Frontal cortex (tissue), 4 donors: ENCODE measurements at places on chromosomes 12 and 14. TPM values are rescaled to one million over a fixed set of nuclear protein-coding genes. Genes with fewer than 3 reads are reported as not detected.

PRH2 gene
- total RNA-seq, result not detected

ARHGAP9 gene
- total RNA-seq, result 1.2 TPM

POU6F1 gene
- 9.0 TPM for total RNA-seq

DLK1 gene
- total RNA-seq, result not detected

SLC25A47 gene
- total RNA-seq, result not detected

GDF3 gene
- not detected for total RNA-seq

CLEC2D gene
- total RNA-seq, result 15.5 TPM

TAS2R31 gene
- 7.3 TPM for total RNA-seq

VIPAS39 gene
- 35.5 TPM for total RNA-seq

WNT1 gene
- total RNA-seq, result not detected

ANKRD33 gene
- total RNA-seq, result not detected

NUAK1 gene
- total RNA-seq, result 54.6 TPM

RND1 gene
- total RNA-seq, result 24.9 TPM

AGAP2 gene
- total RNA-seq, result 25.7 TPM

FSCB gene
- total RNA-seq, result not detected

GRCh38 chr14:68322940-68323620 lies 469.8 kb downstream of the ZFP36L1 start:
- no peak for DNase-seq

- no peak for DNase-seq
These were observed 686.2 kb upstream of the TBX3 start for GRCh38 chr12:115370207-115370606.

- no peak for DNase-seq
These were observed 119.2 kb upstream of the EVL start for GRCh38 chr14:99945732-99946651.

DNA sequence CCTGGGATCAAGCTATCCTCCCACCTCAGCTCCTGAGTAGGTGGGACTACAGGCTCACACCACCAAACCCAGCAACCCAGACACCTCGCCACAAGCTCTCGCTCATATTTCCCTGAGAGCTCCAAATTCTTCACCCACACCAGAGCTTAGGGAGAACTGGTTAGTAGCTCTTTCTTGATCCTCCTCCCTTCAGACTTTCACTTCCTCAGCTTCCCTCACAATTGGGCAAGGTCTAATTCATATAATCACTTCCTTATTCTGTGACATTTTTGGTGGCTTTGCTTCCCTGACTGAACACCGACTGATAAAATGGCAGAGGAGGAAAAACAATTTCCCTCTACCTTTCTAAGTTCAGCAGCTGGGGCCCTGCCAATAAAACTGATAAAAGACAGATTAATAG lies 88.5 kb downstream of the GXYLT1 start:
- DNase-seq, result no peak

GRCh38 chr14:68771631-68772030 lies 21.2 kb downstream of the ZFP36L1 start:
- no peak for DNase-seq

- no peak for DNase-seq
These were observed 23.0 kb downstream of the DIO3 start for GRCh38 chr14:101584055-101584859.

- DNase-seq, result no peak
These were observed 27.9 kb downstream of the CAPS2 start for GRCh38 chr12:75302225-75302624.

DNA sequence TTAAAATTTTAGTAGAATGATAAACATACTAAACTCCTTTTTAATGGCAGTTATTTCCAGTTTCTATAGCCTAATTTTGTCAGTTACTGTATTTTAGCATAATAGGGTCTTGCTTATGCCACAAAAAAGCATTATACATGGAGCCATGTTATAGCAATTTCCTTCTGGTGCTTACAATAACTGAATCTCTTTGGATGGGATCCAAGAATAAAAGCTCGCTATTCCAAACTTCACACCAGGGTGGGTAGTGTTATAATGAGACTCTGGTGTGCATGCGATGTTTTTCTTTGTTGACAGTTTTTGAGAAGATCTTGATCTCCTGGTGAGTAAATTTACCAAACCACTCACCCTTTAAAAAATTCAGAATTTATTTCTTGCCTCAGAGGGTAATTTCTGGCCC lies 90.4 kb upstream of the CCDC91 start:
- DNase-seq, result no peak

- no peak for DNase-seq
These were observed 581.7 kb downstream of the DIO2 start for GRCh38 chr14:79629411-79630287.

GRCh38 chr12:40063414-40063813 lies 42.5 kb downstream of the SLC2A13 start:
- DNase-seq, result peak; percentile 4

- no peak for DNase-seq
These were observed 505.9 kb downstream of the FLRT2 start for GRCh38 chr14:86035882-86036281.

DNA sequence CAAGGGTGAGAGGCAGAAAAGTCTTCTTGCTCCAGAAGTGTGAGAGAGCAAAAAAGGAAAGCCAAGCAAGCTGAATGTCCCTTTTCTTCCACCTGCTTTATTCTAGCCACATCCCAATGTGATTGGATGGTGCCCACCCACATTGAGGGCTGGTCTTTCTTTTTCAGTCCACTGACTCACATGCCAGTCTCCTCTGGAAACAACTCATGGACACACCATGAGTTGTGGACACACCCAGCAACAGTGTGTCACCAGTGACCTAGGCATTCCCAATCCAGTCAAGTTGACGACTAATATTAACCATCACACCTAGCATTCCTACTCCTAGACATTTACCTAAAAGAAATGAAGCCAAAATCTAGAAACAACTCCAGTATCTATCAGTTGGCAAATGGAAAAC lies 7.2 kb upstream of the DICER1 start:
- DNase-seq, result no peak

DNA sequence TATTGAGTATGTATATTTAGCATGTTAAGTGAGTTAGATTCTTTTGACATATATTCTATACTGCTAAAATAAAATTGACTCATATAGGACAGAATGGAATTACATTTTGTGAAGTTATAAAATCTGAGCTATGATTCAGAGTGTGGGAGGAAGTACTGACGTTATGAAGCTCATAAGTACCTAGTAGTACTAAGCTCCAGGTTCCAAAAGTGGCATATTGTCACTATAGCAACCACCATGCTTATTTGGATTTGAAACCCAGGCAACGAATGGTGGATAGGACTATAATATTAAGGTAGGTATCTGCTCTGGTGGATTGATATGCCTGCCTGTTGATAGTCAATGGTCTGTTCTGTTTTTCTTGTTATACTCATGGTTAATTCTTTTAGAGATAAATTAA lies 2.2 kb upstream of the FBXO33 start:
- DNase-seq, result no peak

GRCh38 chr14:98606041-98606640 lies 665.9 kb downstream of the BCL11B start:
- DNase-seq, result no peak

GRCh38 chr12:131133994-131134393 lies 180.3 kb downstream of the ADGRD1 start:
- no peak for DNase-seq

- no peak for DNase-seq
These were observed 8.1 kb downstream of the LETMD1 start for GRCh38 chr12:51056242-51056641.

GRCh38 chr14:99136401-99136800 lies 135.6 kb downstream of the BCL11B start:
- DNase-seq, result no peak

GRCh38 chr12:26122061-26122680 lies 2.7 kb downstream of the BHLHE41 start:
- DNase-seq, result no peak

- DNase-seq, result no peak
These were observed 14.7 kb downstream of the RTL1 start for GRCh38 chr14:100888789-100889315.

GRCh38 chr12:109115758-109116610 lies at the start of gene ACACB:
ACACB (plus strand) TSS chr12:109116587; CDS start chr12:109139406, 22,819 bp downstream.
- no peak for DNase-seq

DNA sequence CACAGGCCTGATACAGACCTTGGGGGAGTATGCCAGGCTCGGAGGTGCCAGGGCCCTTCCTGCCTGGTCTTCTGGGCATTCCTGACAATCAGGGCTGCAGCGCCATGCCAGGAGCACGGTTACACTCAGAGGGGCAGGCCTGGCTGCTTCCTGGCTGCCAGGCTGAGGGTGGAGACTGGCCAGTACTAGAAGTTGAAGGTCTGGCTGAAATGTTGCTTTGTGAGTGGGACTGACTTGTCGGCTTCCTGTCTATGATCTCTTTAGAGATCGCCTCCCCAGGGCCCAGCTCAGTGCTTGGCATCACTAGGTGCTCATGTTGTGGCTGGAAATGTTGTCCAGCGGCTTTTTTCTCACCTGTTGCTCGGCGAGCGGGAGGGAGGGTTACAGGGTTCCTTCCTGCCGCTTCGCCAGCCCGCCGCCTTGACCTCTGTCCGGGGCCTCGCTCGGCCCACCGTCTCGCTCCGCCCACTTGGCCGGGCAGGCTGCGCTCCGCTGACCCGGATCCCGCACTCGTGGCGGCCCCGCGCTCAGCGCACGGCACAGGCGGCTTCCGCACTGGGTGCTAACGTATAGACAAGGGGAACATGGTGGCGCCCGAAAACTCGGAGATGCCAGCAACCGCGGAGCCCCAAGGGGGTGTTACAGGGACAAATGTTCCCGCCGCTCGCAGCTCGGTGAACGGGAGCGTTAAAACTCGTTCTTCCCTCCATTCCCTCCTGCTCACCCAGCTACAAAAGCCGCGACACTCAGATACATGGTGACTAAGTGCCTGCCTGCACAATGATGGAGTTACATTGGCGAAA lies 32.6 kb downstream of the PAPLN start:
- DNase-seq, result peak; percentile 51

- DNase-seq, result no peak
These were observed 2.7 kb upstream of the GALNT6 start for GRCh38 chr12:51393676-51394545.

DNA sequence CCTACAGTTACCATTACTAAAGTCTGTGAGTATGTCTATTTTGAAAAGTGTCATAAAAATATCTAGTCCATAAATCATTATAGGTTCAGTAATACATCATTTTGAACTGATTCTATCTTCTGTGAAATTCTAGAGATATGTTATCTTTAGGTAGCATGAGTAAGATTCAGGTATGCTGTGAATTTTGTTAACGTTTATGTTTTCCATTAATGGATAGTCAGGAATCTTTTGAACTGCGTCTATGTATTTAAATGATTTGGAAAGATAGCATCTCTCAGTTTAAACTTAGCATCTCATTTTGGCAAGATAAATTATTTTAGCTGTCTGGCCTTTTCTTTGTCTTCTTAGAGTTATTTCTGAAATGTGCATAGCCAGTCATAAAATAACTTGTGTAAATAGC lies 8.3 kb downstream of the ALG10B start:
- no peak for DNase-seq

- no peak for DNase-seq
These were observed 11.3 kb upstream of the SLC5A8 start for GRCh38 chr12:101221301-101221700.

- DNase-seq, result no peak
These were observed 1.9 kb upstream of the ACTR10 start for GRCh38 chr14:58198086-58198485.

DNA sequence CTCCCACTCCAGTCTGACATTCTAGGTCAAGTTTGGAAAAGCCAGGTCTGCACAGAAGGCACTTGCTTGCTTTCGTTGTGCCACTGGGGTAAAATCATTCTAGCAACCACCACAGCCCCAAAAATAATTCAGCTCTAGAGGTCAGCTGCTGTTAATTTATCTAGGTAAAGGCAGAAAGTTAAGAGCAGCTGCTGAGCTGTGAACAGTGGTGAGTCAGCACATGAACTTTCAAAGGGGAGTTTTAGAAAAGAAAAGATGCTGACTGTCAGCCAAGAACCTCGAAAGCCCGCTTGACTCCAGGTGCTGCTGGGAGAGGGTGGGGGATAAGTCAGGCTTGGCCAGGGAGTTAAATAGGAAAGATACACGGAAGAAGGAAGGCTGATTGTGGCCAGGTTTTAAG lies 12.7 kb downstream of the CCDC197 start:
- DNase-seq, result no peak
